ENCODE measurements at places on chromosomes 7 and 10. TPM values are rescaled to one million over a fixed set of nuclear protein-coding genes. Genes with fewer than 3 reads are reported as not detected.

DNA sequence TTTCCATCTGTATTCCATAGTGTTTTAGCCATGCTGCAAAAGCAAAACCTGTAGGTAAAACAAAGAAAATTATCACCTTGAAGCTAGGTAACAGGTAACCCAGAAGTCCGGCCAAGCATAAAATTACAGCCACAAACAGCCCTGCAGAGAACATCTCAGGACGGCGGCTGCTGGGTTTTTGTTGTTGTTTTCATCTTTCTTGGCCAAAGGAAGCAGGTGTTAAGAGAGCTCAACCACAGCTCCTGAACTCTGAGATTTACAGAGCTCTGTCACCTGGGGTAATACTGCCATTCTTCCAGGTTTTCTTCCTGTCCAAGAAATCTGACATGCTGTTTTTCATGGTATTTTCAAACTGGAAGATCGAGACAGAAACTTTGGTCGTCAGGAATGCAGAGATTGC is 847 bp upstream of the SCIN start:
- DNase-seq = no peak

- no peak for DNase-seq
Observed at GRCh38 chr10:97828721-97829120, 20.9 kb upstream of the GOLGA7B start.

FAM221A gene
- 4.0 TPM for total RNA-seq

- no peak for DNase-seq
Observed at GRCh38 chr7:158472596-158472995, 115.0 kb downstream of the PTPRN2 start.

DNA sequence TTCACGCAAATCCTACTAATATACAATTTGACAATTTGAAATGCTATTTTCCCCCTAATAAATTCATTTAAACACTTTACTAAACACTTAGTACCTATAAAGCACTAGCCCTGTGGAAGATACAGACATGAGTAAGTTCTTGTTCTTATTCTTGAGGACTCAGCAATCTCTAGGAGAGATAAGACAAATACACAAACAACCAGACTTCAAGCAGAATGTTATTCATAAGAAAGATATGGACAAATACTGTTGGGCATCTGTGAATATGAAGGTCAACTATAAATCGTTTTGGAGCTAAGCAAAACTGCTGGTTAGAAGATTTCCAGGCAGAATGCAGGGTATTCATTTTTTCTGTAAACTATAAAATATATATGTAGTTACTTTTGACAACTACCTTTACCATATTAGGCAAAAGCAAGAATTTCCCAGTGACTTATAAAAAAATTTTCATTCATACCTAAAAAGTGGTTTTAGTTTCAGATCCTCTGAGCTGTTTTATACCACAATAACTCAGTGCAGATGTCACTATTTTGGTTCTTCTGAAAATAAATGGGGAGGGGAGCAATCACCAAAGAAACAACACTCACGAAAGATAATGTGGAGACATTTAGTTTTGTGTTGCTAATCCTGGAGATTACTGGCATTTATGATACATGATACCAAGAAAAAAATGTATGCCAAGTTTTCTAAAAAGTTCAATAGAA is 3.8 kb downstream of the VPS41 start:
- no peak for DNase-seq

GRCh38 chr7:36232555-36232954 is 79.5 kb downstream of the EEPD1 start:
- peak; percentile 53 for DNase-seq

DNA sequence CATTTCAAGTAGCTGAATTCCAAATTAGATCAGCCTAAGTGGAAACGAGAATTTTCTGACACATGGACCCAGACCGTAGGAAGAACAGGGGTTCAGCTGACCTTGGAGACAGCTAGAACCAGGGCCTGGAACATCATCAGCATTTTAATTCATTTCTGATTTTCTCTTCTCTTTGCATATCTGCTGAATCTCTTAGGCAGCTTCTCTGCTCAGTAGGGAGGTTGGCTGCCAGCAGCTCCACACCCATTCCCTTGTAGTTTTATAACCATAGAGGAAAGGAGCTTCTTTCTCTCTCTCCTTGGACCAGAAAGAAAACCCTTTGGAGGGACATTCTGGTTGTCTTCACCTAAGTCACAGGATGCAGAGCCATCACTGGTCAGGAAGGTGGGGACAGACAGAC is 36.0 kb downstream of the LMTK2 start:
- DNase-seq = no peak

GRCh38 chr10:12628153-12628552 is 278.8 kb downstream of the CAMK1D start:
- DNase-seq = no peak

- no peak for DNase-seq
Observed at GRCh38 chr7:16411391-16411790, 9.9 kb downstream of the CRPPA start.

DNA sequence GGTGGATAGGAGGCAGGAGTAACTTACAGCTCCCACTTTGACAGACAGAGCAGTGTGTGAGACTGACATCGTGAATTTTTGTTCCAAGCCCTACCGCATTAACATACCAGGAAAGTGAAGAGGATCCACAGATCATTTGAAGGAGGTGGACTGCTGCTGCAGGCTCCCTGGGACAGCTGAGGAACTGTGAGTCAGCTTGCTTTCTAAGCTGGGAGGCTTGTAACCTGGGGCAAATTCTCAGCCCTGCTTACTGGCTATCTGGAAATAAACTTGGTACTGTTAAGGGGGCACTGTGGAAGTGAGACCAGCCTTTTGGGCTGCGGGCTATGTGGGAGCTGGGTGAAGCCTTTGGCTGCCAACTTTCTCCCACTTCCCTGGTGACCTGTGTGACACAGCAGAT is 1202.5 kb downstream of the DNAJB9 start:
- no peak for DNase-seq

OR2A1 gene
- not detected for total RNA-seq
